Activated CD4-positive, alpha-beta T cell treated with anti-CD3 and anti-CD28 coated beads, Interleukin-2, amount 50 U/mL, for 24 hours (primary cell): ENCODE measurements at places on chromosomes 13 and 19.

DNA sequence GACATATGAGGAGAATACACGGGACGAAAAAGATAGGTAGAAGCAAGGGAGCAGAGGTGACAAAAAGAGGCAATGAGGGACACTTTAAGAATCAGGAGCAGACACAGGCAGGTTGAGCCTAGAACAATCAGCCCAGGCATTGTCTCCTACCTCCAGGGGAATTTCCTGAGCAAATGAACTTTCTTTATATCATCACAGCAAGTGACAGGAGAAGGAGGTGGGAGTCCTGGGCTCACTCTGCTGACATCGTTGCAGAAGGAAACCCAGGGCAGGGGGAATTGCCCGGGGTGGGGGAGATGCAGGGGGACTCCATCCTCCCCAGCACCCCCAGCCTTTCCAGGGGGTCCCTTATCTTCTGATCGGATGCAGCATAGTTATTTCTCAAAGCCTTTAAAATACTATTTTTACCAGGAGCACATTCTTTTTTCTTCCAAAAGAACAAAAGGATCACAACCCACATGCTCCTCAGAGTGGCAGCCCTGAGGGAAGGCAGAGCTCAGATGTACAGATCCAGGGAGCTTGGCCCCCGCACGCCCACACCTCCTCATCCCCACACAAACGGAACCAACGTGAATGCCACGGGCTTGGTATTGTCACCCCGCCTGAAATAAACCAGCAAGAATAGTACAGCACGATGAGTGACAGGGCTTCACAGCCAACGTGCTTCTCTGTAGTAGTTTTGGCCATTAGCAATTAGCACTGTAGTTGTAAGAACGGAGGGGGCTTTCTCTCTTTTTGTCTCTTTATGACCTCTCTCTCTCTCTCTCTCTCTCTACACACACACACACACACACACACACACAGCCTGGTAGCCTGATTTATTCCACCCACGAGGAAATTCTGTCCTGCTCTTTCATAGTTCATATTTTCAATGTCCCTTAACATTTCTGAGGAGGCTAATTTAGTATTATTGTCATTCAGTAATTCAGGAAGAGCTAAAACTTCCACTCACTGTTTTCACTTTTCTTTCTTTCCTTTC lies 169.5 kb upstream of the UBL3 start:
- DNase-seq, result no peak

- no peak for DNase-seq
Observed at GRCh38 chr13:91079176-91079575, 268.3 kb upstream of the MIR17HG start.

DNA sequence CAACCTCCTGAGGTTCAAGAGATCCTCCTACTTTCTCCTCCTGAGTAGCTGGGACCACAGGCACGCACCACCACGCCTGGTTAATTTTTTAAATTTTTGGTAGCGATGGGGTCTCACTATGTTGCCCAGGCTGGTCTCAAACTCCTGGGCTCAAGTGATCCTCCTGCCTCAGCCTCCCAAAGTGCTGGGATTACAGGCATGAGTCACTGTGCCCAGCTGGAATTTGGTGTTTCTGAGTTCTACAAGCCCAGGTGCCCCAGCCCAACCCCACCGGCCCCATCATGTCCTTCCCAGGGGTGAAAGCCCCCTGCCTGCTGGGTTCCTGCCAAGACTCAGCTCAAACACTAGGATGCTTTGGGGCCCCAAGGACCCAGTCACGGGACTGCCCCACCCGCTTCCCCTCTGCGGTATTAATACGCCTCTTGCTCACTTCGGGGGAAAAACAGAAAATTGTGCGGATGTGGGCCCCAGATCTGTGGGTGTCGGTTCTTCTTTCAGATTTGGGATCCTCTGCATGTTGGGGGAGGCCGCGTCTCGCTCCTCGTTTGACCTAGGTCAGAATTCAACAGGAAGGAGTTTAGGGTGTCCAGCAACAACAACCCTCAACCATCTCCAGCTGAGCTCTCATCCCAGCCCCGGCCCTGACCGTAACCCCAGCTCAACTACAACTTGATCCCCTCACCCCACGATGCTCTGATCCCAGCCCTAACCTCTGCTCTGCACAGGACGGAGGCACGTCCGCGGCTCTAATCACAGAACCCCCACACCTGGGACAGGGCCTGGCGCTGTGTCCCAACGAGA lies 3.7 kb upstream of the FCER2 start:
- peak; percentile 77 for DNase-seq

- DNase-seq, result no peak
Observed at GRCh38 chr19:44960906-44961728, 5.9 kb downstream of the CLPTM1 start.

- no peak for DNase-seq
Observed at GRCh38 chr13:44050450-44051063, 170.9 kb downstream of the LACC1 start.

GRCh38 chr13:114198556-114198955 lies 19.5 kb downstream of the CFAP97D2 start:
- no peak for DNase-seq

DNA sequence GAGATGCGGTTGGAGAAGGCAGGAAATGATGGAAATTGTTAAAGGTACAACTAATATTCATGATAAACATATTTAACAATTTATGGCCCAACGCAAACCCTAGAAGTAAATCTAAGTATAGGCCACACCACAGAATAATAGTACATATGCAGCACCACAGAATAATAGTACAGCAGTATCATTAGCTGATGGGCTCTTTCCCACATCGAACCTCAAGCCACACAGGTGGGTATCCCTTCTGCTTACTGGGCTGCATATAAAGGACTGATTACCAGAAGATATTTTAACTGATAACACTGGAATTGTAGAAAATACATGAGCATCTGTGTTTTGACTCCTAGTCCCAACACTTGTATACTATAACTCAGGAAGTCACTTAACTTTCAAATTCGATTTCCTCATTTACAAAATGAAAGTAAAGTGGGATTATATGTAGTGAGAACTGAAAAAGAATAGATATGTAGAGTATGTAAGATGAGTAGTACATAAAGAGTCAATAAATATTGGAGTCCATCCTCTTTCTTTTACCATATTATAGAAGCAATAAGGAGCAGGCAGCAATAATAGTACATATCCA lies 91.5 kb downstream of the TSC22D1 start:
- no peak for DNase-seq

DNA sequence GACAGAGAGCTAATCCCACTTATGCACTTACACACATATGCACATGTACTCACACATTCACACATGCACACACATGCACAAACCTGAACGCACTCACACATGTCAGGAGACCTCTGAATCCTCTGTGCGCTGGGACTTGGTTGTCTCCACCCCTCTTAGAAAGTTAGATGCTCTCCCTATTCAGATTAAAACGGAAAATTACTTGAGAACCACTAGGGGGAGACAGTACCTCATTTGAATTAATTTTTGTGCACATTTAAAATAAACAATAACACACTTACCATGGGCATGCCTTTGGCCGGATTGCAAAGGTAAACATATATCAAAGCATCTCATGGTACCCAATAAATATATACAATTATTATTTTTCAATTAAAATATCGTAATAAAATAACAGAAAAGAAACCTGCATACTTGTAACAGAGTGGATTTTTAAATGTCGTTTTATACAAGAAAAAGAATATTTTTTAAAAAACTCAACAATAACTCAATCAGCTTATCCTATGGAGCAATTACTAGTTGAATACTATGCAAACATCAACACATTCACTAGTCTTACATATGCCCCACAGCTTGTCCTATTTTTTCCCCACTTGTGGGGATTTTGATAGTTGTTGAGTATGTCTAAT lies 9.5 kb upstream of the LILRB4 start:
- DNase-seq, result no peak

DNA sequence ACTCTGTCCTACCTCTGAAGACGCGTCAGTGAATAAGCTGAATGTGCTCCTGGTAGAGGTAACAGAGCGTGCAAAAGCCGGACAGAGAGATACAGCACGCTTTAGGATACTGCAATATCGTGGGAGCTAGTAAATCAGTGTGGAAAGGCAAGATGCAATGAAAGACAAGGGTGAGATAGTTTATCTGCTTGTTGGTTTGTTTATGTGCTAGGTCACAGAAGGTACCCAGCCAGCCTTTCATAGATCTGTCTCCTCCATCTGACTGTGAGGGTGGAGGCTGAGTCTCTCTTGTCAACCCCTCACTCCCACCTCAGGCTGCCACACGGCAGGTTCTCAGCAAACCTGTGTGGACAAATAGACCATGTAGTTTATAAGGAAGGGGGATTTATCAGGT lies 904 bp upstream of the GIPC1 start:
- DNase-seq, result no peak

DNA sequence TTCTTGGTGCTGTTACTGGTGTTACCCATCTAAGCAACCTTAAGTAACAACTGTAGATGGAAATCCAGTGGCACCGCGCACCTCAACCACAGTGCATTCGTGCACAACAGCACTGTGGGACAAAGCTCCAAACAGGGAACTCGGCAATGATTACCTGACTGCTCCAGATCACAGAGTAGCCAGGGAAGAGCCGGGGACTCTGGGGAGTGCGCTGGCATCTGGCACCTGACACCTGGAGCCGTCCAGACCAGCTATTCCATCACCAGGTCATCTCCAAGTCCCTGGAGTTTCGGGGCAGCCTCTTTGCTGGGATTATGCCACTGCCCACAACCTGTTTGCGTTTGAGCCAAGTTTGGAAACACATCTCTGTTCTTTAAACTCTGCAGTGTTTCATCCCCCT lies 62.0 kb downstream of the COL4A1 start:
- no peak for DNase-seq

DNA sequence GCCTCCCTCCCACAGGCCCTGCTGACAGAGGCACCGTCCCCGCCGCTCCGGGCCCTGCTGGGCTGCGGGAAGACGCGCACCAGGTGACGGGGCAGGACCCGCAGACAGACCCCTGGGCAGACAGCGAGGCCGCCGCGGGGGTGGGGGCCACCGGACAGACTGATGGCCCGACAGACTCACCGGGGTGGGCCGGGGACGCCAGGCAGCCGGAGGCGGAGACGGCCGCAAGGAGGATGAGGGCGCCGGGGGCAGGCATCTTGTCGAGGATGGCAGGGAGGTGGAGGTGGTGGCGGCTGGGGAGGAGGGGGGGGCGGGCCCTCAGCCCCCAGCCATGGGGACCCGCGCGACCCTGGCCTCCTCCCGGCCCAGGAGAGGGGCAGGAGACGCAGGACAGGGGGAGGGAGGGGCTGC lies 309 bp downstream of the LMTK3 start:
- DNase-seq, result no peak
